ENCODE measurements at places on chromosomes 6 and 20.
A peak's percentile ranks its signal among the peaks of the same experiment; 100 is the strongest.

DNA sequence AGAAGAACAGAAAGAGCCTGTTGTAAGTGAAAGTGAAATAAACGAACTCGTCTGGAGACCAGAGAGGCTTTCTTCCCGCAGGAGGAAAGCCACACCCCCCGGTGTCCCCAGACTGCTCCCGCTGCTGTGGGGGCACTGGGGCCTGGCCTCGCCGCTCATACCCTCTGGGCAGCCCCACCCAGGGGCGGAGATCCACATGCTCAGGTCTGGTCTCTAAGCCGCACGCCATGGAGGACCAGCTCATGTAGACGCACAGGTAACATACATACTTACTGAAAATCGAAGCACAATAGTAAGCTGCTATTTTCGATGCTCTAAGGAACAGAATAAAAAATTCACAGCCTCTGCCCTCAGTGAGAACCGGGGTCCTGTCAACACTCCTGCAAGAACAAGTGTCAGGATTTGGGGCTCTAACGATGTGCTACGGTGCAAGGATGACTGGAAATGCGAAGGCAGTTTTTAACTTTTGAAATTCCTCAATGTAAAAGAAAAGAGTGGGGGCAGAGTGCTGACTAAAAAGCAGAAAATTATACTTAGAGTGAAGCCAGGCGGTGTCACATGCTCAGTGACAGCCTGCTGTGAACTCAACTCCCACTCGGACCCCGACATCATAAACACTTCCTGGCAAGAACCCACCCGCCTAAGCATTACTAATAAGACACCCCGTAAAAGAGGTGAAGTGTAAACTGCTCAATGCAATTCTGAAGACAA is 110.5 kb downstream of the IRF4 start:
- peak; percentile 81 for DNase-seq

DNA sequence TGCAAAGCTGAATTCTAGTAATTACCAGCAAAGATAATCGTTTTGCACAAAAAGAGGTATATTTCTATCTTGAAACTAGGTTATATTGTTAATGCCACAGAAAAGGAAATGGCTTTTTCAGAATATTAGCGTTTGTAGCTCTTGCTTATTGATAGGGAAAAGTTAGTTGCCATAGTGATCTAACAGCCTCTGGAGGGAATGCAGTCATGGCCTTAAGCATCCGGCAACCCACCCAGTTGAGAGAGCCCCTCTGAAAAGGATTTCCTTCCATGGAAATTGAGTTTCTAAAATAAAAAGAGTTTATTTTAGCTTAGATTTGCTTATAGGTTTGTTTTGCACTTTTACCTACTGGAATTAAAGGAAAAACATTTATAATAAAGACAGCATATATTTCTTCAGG is 224.5 kb downstream of the BCKDHB start:
- no peak for DNase-seq

DNA sequence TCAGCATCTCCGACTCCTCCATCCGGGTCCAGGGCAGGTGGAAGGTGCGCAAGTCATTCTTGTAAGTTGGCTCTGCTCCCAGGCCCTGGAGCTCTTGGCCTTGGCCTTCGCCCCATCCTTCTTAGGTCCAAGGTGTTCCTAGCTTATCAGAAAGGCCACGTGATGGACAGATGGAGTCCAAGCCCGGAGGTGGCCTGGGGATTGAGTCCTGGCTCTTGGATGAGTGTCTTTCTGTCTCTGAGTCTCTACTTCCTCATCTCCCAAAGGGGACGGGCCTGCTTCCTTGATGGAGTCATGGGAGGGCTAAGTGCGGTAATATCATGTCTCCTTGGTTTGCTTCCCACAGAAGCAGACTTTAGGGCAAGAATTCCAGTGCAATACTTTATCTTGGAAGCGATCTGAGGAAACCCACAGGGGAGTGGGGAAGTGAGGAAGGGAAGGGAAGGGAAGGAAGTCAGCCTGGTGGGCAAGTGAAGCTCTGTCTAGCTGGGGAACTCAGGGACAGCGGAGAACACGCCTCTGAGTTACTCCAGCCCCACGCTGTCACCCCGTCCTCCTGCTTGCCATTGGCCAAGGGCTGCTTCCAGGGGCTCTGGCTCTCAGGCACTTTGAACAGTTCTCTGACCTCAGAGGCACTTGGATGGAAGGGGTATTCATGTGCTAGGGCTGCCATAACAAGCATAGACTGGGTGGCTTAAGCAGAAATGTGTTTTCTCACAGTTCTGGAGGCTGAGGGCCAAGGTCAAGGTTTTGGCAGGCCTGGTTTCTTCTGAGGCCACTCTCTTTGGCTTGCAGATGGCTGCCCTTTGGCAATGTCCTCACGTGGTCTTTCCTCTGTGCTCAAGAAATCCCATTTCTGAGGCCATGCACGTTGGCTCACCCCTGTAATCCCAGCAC is 4.8 kb downstream of the LBP start:
- no peak for DNase-seq

- no peak for DNase-seq
Observed at GRCh38 chr6:44010411-44011349, 116.6 kb downstream of the MRPL14 start.

- DNase-seq = no peak
Observed at GRCh38 chr6:1775441-1775840, 165.7 kb downstream of the FOXC1 start.

- DNase-seq = no peak
Observed at GRCh38 chr6:54578261-54578660, 268.3 kb upstream of the FAM83B start.

DNA sequence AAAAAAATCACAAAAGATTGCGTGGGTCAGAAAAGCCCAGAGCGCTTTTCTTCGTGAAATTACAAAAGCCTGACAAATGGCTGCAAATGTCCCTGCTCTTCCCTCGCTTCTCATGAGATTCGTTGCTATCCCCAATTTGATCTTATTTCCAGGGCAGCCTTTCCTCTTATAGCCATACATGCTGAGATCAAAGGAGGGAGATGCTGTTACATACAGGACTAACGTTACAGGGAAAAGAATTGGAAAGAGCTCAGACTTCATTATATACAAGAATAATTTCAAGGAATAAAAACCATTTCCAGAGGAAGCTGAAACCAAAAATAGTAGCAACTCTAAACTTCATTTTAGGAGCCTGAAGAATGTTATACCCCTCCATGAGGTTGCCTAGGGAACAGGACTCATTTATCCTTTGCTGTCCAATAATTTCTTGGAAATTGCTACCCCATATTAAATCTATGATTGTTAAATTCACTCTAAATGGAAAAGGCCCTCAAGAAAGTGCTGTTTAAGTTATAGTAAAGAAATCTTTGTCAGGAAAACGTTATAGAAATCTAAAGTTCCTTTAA is 81.0 kb downstream of the METTL24 start:
- DNase-seq = no peak

Data from activated CD4-positive, alpha-beta T cell treated with anti-CD3 and anti-CD28 coated beads, Interleukin-2, Interleukin-6, amounts not matched to agents 100 ng/mL and 50 ng/mL, durations not matched to agents 16 hours and 8 hours (primary cell).